Mesendoderm (in vitro differentiated cells): ENCODE measurements at places on chromosomes 2 and 18.

GRCh38 chr2:172639823-172640222, 83.9 kb downstream of the PDK1 start:
- no peak for DNase-seq

GRCh38 chr2:10267551-10268465, 34.9 kb upstream of the HPCAL1 start:
- DNase-seq = peak; percentile 54

- DNase-seq = peak; percentile 44
Observed at GRCh38 chr18:3213300-3214059, 6.3 kb downstream of the MYOM1 start.

DNA sequence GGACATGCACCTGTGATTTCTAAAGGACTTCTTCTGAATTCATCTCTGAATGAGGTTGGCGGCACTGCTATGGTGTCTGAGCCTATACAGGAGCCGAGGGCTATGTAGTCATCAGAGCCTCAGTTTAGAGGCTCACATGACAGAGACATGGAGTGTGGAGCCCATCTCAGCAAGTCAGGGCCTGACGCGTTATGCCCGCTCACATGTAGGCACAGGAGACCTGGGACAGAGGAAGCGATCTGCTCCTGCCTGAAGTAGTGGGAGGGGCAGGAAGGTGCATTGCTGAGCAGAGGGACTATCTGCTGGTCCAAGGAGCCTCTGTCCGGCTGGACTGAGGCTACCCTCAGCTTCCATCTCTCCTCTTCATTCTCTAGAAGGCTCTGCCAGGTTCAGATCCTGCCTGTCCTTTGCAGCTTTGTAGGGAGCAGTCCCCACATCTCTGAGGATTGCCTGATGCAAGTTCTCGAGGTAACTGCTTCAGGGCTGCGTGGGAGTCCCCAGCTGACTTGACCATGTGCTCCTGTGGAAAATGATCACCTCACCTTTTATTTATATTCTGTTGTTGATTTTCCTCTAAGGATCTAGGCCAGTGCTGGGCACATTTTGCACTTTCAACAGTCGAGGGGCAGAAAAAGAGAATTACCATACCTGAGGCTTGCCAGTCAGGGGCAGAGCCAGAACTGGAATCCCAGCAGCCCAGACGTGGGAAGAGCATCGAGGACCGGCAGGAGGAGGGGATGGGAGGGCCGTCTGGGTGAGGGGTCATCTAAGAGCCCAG, 16.6 kb downstream of the KLHL29 start:
- DNase-seq = no peak

- DNase-seq = peak; percentile 54
Observed at GRCh38 chr2:60998628-60999545, 18.6 kb upstream of the PEX13 start.

DNA sequence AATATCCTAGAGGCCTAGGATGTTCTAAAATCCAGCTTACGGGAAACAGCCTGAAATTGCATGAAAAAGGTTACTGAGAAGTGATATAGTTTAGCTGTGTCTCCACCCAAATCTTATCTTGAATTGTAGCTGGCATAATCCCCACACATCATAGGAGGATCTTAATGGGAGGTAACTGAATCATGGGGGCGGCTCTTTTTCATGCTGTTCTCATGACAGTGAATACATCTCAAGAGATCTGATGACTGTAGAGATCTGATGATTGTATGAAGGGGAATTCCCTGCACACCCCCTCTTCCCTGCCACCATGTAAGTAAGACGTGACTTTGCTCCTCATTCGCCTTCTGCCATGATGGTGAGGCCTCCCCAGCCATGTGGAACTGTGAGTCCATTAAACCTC, 385.6 kb upstream of the ID2 start:
- DNase-seq = no peak

- DNase-seq = no peak
Observed at GRCh38 chr2:77309725-77310124, 212.5 kb downstream of the LRRTM4 start.

DNA sequence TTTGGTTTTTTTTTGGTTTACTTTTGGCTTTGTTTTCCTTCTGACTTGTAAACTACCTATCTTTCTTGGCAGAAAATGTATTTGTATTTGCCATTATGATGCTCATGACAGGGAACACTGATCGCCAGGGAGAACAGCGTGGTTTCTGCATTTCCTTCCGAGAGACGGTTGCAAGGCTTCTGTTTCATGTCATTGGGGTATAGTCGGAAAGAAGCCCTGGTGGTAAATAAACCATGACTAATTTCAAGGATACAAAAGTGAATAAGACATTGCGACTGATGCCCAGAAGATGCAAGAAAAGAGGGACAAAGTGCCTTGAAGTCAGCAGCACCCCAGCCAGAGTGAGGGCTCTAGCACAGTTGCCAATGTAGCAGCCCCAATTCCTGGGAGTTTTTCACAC, 4.2 kb upstream of the CAPN14 start:
- DNase-seq = no peak

GRCh38 chr2:6930923-6931647, 13.9 kb downstream of the RNF144A start:
- DNase-seq = no peak

DNA sequence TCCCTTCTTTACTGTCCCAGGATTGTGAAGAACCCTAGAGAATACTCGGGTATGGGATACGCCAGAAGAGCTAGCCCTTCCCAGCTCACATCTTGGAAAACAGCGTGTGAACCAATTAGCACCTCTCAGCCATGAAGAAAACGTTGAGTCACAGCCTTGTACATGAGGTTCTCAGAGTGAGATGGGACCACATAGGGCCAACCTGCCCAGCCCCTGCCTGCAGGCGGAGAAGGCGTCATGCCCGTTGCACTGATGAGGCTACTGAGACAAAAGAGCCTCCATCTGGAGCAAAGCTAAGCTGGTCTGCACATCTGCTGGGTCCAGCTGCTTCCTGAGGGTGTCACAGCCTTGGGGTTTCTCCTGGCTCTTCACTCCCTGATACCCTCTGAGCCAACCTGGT, 92.2 kb downstream of the LBH start:
- no peak for DNase-seq

- DNase-seq = no peak
Observed at GRCh38 chr2:209767316-209767715, 4.3 kb upstream of the UNC80 start.

GRCh38 chr2:10750610-10751009, 29.2 kb downstream of the ATP6V1C2 start:
- no peak for DNase-seq

DNA sequence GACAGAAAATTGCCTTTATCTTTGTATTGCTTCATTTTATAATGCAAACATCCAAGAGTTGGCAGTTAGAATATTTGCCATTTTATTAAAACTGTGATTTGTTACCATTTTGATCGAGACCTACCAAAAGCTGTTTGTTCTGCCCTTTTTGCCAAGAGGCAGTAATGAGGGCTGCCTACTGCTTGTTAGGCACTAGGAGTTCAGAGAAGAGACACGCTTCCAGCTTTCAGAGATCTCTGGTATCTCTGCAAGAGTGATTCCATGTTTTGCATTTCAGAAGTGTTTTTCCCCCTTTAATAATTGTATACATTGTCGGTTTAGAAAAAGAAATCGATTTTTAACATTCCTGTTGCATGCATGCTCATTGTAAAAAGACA, 628 bp downstream of the MRPL30 start:
- peak; percentile 30 for DNase-seq

DNA sequence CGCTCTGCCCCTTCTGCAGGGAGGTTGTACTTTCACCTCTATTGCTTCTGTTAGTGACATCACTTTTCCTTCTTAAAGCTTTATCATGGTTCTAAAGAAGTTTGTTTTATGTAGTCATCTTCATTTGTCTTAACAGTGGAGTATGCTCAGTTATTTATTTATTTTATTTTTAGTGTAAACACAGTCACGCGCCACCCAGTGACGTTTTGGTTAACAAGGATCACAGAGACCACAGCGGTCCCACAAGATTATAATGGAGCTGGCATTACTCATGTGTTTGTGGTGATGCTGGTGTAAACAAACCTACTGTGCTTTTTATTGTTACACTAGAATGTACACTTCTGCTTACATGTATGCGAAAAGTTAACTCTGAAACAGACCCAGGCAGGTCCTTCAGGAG, 89.9 kb downstream of the SOX11 start:
- DNase-seq = no peak

DNA sequence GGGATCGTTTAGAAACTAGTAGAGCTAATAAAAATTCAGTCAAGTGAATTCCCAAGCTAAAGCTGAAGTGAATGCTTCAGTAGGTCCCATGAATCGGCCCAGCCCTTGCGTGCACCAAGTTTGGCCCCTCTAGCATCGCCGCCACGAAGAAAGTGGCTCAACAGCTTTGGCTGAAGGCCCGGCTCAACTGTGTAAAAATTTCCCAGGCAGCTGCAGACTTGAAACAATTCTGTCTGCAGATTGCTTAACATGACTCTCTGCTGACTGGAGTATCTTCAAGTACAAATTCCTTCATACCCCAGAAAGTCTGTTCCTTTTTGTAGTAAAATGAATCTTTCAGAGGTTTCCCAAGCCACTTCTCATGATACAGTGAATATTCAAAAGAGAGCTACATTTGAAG, 32.7 kb downstream of the ALMS1 start:
- no peak for DNase-seq

DNA sequence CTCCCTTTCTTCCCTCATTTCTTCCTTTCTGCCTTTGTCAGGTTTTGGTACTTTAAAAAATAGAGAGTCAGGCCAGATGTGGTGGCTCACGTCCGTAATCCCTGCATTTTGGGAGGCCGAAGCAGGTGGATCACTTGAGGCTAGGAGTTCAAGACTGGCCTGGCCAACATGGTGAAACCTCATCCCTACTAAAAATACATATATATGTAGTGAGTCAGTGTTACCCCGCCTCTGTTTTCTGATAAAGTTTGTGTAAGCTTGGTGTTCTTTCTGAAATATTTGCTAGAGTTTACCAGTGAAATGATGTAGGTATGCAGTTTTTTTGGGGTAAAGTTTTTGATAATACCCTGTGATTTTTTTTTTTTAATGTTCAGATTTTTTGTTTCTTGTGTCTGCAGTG, 58.8 kb downstream of the DGKD start:
- no peak for DNase-seq

- DNase-seq = no peak
Observed at GRCh38 chr18:22981274-22982133, 48.4 kb downstream of the RBBP8 start.

DNA sequence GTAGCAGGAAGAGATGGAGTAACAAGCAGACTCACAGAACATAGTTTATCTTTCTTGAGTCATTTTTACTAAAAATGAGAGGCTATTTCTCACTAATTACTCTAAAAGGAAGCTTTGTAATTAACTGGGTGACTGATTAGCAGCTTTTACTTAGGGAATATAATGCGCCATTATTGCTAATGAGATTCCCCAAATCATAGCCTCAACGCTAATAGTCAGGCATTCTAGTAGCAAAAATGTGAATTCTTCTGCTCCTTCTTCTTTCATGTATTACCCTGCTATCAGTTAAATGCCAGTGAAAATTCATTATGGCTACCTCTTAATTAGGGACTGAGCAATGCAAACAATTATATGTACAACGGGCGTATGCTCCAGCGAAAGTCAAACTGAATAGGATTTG, 349.8 kb downstream of the CDH19 start:
- DNase-seq = no peak

GRCh38 chr2:54402350-54402749, 53.8 kb upstream of the SPTBN1 start:
- DNase-seq = peak; percentile 25

DNA sequence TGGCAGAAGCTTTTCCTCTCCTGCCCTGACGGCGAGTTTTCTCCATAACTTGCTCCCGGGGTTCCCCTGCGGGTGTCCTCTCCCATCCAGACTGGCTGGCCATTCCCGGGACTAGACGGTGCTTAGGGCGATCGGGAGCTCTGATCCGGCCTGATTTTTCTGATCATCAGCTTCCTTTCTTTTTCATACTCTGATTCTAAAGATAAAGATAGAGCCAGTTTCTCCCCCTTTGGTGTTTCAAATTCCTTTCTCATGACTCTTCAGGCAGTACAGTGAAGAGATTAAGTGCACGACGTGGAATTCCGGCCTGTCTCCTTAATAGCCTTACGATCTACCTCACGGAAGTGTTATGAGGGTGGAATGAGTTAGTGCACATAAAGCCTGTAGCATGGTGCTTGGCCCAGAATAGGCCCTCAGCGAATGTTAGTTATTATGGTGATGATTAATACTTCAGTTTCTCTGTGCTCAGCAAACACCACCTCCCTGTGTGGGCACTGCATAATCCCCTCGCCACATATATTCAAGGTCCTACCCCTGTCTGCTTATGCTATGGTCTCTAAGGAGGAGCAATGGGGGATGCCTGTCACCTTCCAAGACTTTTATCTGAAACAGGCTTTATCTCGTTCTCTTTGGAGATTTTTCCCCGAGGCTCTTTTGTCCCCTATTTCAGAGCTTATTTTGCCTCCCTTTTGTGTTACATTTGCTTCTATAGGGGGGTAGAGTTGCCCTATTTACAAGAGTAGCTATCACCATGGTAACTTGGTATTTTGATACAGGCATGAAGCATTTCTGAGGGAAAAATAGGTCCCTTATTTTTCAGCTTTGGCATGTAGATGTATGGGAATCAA, 254.8 kb downstream of the CDH2 start:
- peak; percentile 87 for DNase-seq

DNA sequence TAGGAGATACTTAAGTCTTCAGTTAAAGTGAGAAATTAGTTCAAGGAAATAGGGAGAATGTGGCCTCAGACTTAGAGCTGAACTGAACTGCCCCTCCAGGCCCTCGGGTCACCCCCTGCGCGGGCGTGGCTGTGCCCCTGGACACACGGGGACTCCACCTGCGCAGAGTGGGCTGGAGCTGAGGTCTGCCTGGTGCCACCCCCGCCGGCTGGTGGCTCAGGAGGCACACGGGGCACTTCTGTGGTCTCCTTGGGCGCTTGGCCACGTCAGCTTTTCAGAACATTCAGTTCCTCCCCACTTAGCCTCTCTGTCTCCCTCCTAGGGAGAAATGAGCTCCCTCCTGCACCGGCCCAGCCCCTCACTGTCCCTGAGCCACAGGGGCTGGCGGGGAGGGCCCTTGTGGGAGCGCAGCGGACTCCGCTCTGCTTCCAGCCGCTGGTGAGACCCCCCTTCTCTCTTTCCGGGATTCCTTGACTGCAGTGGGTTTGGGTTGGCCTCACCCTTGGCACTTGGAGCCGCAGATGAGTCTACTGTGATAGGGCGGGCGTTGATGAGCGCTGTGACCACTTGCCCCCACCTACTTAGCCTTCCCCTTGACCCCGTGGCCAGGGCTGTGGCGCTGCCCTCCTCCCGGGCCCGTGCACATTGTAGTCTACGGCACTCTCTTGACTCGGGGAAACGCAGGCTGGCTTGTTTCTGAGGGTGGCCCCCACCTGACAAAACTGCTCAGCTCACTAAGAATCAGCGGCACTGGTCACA, 18.2 kb upstream of the PDIA6 start:
- DNase-seq = no peak

- DNase-seq = no peak
Observed at GRCh38 chr2:104572834-104573233, 281.1 kb upstream of the POU3F3 start.
